NCI-H345 (cell line): ENCODE measurements at places on chromosomes 3 and 15.
A peak's percentile ranks its signal among the peaks of the same experiment; 100 is the strongest.

- DNase-seq, result peak; percentile 50
Measured at GRCh38 chr15:52780172-52780980, 9.8 kb downstream of the ONECUT1 start.

DNA sequence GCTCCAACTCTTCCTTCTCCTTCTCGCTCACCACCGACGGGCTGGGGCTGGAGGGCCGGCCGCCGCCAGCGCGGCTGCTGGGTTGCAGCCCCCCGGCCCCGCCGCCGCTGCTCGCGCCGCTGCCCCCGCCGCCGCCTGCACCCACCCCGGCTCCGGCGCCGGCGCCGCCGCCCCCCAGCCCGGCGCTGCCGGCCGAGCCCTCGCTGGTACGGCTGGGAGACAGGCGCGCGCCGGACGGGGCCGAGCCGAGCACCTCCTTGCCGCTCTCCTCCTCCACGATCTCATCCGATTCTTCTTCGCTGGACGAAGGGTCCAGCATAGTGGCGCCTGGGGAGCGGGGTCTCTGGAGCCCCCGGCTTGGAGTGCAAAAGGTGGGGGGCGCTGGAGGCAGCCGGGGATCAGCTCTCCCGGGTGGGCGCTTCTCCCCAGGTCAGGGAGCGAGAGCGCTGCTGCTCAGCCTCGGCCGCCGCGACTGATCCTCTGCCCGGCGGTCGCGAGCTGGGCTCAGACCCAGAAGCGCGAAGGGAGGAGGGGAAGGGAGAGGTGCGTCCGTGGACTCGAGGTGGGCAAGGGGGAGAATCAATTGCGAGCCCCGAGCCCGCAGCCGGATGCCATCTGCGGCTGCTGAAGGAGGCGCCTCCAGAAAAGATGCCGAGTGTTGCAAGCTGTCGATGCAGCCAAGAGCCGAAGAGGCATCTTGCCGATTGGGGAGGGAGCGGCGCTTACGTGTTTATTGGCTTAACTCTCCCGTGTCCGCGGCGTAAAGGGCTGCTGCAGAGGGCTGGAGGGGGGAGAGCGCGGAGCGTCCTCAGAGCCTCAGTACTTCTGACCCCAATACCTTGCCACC, at the start of gene CADPS:
TSS of gene CADPS (minus strand) at position 706 of the 847 bp plus-strand sequence. CDS start at position 319, 387 bp downstream.
- DNase-seq, result peak; percentile 66

DNA sequence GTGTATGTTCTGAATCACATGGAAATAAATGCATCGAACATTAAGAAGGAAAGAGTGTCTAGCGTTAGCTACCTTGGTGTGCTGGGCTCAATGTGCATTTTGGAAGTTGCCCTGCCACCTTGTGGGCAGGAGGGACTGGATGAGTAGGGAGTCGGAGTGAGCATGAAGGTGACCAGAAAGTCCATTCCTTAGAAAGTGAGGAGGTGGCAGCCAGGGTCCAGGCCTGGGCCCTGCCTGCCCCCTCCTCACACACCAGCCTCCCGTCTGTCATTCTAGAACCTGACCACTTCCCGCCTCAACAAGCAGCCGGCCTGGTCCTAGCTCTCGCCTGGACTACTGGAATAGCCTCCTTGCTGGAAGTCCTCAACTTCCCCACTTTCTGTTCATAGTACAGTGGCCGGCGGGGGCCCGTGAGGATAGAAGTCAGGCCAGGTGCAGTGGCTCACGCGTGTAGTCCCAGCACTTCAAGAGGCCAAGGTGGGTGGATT, 10.2 kb upstream of the GATA2 start:
- DNase-seq, result no peak

- DNase-seq, result no peak
Measured at GRCh38 chr3:21542656-21543379, 208.2 kb downstream of the ZNF385D start.

GRCh38 chr3:59545374-59545773, 495.5 kb upstream of the CFAP20DC start:
- no peak for DNase-seq

DNA sequence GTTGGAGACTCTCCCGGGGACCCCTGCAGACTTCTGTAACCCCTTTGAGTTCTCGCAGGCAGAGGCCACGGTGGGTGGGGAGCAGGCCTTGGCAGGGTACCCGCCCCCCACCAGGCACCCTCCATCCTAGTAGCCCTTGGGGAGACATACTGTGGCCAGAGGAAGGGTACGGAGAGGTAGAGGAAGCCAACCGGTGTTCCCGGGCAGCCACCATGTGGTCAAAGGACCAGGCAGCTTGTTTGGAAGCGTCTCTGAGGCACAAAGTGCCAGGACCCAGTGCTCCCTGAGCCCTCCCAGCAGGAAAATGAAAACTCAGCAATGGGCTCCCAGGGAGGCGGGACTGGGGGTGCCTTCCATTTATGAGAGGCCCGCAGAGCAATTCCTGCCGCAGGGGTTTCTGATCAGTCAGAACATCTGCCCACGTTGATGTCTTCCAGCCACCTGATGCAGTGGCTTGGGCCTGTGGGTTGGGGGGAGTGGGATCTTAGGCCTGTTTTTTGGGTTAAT, 53.0 kb upstream of the CGNL1 start:
- peak; percentile 67 for DNase-seq

DNA sequence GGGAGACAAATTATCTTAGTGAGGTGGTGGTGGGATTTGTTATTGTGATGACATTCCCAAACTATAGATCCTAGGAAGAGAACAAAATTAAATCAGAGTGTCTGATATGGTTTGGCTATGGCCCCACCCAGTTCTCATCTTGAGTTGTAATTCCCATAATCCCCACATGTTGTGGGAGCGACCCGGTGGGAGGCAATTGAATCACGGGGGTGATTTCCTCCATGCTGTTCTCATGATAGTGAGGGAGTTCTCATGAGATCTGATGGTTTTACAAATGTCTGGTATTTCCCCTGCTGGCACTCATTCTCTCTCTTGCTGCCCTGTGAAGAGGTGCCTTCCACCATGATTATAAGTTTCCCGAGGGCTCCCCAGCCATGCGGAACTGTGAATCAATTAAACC, 62.0 kb downstream of the RPL22L1 start:
- no peak for DNase-seq

DNA sequence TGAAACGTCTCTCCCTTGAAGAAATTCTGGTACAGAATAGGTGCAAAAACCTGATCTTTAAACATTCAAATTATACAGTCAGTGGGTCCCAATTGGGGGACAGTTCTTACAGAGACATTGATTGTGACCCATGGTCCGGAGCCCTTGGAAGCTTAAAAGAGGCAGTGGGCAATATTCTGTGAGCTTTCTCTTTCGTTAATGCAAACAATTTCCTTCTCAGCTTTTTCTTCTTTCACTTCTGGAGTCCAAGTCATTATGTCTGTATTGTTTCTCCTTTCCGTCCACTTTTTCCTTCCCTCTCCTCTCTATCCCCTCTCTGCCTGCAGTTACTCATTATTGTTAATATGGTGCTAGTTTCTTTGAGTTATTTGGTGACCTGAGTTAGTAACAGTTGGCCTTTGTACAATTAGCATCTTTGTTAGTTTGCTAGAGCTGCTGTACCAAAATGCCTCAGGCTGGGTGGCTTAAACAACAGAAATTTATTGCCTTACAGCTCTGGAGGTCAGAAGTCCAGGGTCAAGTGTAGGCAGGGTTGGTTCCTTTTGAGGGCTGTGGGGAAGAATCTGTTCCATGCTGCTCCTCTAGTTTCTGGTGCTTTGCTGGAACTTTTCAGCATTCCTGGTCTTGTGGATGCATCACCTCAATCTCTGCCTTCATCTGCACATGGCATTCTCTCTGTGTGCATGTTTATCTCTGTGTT, 102.6 kb downstream of the GMPS start:
- no peak for DNase-seq

DNA sequence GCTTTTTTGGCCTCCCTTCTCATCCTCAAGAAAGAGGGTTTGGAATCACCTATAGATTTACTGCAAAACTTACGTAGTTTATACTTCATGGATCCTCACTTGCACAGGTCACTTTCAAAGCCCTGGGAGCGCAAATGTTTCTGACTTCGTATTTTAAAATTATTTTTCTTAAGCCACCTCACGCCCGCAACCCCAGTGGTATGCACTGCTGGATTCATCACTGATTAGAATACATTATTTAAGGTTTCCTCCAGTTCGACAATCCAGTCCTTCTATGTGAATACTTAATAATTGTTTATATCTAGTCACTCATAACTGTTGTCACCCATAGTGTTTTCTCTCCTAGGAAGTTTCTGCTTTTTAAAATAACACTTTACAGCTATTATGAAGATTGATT, 339.9 kb downstream of the CHL1 start:
- DNase-seq, result no peak

DNA sequence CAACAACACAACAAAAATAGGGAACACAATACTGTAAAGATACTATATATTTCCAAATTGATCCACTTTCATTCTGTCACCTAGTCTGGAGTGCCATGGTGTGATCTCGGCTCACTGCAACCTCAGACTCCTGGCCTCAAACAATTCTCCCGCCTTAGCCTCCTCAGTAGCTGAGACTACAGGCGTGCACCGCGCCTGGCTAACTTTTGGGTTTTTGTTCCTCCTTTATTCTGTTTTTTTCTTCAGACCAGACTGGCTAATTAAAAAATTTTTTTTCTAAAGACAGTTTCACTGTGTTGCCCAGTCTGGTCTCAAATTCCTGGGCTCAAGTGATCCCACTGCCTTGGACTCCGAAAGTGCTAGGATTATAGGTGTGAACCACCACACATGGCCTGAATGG, 5.3 kb downstream of the BCL2L10 start:
- DNase-seq, result no peak

DNA sequence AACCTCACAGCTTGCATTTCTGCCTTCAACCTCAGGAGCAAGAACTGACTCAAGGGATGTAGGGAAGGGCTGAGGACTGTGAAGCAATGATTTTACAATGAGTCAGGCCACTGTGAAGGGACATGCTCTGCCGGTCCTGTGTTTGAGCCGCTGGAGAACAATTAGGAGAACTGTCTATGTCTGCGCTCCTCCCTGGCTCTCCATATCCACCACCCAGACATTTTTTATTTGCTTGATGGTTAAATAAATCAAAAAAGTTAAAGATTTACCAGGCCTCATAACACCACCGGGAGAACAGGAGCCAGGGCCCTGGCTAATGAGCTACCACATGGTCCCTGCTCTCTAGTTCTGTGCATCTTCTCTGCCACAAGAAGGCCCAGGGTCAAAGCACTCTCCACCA, 29.6 kb downstream of the SEC61A1 start:
- no peak for DNase-seq
